Activated CD8-positive, alpha-beta memory T cell treated with anti-CD3 and anti-CD28 coated beads for 48 hours (primary cell): ENCODE measurements at places on chromosomes 2 and 18.

DNA sequence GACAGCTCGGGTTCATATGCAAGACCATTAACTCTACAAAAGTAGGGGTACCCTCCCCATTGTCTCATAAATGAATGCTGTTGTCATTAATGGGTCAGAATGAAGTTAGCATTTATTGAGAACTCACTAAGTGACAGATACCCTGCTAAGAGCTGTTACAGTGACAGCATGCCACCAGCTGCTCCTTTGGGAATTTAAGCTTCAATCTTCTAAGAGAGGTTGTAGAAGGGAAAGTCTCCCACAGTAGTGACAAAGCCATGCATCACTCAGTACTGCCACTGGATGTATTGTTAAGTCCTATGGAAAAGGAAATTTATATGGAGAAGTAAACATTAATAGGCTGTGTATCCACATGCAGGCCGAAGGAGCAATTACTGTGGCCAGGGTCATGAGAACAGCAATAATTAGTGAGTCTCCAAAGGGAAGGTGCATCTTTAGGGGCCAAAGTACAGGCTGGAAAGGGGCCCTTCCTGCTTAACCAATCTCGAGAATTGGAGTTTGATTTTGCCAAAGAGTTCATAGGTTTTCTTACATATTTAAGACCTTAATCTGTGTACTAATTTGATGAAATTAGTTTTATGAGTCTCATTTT lies 64.5 kb upstream of the FAM124B start:
- no peak for DNase-seq

- no peak for DNase-seq
These were observed 82.9 kb downstream of the DAPL1 start for GRCh38 chr2:158878003-158878402.

DNA sequence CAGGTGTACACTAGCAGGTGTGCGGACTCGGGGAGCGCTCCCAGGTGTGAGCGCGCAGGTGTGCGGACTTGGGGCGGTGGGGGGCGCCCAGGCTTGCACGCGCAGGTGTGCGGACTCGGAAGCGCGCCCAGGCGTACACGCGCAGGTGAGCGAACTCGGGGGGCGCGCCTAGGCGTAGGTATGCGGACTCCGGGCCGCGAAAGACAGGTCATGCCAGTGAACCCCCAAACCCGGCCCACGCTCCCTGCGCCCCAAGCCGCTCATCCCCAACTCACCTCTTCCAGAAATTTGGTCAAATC lies 342 bp downstream of the CYB5A start:
- DNase-seq: no peak

DNA sequence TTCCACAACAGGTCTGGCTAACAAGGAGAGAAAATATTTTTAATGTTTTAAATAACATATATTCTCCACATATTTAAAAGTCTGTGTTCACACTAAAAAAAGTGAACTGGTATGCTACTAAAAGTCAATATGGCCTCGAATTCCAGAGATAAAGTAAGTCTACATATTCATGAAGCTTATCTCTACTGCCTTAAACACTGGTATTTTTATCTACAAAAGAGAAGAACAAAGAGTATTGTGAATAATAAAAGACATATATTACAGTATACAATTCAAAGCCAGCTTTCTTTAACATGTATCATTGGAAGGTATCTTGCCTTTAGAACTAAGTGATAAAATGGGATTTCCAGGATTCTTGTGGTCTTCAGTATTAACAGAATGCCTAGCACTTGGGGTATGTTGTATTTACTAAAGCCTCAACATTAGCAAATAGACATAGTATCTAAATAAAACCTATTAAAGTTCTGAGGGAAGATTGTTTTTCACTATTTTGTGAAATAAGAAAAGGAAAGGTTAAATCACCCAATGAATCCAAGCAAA lies 302.8 kb upstream of the CCDC68 start:
- DNase-seq: no peak

DNA sequence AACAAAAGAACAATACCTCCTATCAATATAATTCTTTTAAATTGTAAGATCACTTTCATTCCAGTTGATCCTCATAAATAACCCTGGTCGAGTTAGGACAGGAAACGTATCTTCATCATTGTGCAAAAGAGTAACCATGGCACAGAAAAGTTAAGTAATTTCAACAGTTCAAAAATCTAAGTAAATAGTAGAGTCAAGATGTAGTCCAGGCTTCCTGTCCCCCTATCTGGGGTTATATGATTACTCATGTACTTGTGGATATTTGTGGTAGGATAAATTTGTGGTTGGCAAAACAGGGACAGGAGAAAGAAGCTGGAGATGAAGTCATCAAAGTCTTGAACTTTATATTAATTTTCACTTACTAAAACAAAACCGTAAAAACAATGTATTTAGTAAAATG lies 772.6 kb downstream of the TSN start:
- DNase-seq: no peak

DNA sequence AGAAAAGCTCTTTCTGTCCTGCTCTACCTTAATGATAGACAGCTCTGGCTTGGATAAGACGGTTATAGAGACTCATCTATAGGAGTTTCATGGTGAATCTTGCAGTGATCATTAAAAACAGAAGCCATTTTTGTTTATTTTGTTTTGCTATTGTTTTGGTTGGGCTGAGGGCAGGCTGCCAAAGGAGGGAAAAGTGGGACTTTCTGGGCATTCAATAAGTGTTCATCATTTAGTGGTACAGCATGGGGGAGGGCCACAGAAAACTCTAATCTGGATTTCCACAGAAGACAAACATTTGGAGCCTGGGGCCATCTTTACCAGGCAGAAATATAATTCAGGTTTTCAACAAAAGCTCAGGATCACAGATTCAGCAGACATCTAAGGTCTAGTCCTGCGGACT lies 62.4 kb upstream of the EFEMP1 start:
- no peak for DNase-seq

DNA sequence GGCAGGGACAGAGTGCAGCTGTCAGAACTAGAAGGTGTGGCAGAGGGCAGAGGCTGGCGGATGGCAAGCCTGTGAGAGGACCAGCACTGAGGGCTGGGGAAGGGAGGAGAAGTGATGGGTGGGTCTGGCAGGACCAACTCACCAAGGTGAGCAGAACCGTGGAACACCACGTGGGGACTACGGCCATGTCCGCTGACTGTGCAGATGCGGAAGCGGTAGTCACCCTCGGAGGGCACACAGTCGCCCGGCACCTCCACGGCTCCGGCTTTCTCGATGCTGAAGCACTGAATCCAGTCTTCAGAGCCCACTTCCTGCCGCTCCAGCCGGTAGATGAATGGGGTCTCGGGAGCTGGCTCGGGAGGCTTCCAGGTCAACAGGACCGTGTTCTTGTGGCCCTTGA lies 4.2 kb downstream of the OBSL1 start:
- no peak for DNase-seq

DNA sequence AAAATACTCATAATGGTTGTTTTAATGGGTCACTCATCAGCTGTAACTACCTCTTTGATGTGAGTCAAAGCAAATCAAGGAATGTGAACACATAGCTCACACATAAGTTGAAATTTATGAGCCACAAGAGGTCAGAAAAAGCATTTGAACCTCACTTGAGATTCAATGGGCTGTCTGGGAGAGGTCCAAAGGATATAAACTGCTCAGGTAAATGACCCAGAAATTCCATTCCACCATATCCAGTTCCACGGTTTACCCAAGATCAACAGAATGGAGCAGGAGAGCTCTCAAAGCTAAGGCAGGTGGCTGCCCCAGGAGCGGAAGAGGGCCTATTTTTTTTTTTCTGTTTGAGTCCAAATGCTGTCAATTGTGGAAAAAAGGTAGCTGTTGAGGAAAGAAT lies 464.1 kb downstream of the TNS1 start:
- DNase-seq: no peak

DNA sequence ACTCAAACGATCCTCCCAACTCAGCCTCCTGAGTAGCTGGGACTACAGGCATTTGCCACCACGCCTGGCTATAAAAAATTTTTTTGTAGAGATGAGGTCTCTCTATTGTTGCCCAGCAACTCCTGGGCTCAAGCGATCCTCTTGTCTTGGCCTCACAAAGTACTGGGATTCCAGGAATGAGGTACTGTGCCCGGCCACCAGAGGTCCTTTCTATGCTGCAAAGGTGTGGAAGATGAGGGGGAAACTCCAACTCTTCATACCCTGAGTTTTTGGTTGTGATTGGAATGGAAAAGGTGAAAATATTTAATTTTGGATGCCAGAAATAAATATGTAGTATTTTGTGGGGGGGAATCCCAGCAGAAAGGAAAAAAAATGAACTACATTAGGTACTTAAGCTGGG lies 36.0 kb downstream of the MRPL33 start:
- DNase-seq: no peak

DNA sequence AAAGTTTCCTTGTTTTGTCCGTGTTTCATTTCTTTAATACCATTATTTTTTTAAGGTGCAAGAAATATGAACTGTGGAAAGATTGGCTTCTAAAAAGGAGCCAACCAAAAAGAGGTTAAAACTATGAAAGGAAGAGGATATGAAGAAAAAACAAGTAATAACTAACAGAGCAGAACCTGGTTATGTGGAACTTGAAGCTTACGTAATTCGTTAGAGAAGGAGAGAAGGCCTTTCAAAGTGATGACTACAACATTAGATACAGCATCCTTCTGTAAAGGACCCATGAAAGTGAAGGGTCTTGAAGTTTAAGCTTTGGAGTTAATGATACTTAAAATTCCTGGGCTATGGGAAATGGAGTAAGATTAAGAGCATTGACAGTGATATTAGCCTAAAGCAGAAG lies 84.5 kb downstream of the ANKRD12 start:
- DNase-seq: no peak

- no peak for DNase-seq
These were observed 13.3 kb downstream of the LIMS2 start for GRCh38 chr2:127661949-127662510.

DNA sequence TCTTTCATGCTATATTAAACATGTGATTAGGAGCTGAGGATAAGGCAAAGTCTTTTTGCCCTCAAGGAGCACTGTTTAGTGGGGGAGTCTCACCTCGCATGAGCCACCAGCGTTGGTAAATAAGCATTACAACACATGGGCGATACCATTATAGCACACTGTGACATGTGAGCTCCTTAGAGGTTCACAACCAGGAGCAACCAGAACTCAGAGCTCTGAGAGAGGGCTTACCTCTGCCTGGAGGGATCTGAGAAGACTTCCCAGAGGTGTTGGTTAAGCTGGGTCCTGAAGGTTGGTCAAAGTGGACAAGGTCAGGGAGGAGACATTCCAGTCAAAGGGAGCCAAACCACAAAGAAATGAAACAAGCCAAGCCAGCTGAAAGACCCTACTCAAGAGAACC lies 158.8 kb downstream of the ESCO1 start:
- DNase-seq: no peak

DNA sequence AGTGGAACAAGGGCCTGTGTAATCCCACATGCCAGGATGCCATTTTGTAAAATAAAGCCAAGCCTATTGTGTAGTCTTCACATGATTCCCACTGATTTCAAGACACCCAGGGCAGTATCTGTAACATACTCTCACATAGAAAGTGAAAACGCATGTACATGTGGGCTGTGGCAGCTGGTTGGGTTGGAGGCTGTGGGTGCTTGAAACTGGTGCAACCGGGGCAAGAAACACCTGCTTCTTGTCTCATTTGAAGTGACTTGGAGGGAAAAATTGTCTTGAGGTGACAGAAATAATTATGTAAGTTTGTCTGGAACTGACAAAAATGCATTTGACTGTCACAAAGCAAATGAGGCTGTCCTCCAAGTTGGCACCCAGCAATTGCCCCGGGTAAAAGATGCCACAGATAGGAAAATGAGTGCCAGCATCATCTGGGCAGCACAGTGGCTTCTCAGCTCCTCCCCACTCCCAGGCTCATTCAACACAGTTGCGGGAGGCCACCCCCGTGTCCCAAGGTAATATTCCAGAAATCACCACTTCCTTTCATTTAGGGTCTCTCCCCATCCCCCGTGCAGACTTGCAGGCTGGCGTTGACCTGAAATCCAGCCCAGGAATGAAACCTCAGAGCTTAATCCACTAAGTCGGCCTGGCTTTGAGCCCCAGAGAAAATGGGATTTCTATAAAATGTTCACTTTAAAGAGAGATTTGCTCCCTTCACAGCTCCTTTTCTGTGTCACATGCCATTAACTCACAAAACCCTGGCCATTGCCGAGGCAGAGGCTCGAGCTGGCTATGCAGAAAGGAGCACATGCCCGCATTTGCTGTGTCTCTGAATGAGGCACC lies 293.9 kb upstream of the PARD3B start:
- DNase-seq: no peak

DNA sequence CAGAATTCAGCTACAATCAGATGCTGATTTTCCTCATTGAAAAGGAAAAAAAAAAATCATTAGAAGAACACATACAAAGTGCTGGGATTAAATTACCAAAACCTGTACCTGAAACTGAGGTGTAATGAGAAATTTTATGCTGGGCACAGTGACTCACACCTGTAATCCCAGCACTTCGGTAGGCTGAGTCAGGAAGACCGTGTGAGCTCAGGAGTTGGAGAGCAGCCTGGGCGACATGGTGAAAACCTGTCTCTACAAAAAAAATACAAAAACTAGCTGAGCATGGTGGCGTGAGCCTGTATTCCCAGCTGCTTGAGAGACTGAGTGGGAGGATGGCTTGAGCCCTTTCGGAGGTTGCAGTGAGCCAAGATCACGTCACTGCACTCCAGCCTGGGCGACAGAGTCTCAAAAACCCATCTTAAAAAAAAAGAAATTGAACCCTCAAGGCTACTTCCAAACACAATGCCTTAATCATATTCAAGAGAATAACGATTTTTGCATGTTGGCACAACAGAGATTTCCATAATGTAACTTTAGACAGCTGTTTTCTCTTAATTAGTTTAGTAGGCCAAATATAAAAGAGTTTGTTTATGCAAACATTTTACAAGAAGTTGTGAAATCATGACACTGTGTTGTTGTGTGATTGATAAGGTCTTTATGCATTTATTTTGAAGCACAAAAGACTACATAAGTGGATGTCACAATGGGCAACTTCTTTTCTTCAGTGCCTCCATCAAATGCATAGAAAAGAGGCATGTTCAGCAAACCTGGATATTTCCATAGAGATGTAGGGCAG lies 63.9 kb downstream of the FAM161A start:
- no peak for DNase-seq

GRCh38 chr18:9741793-9742523 lies 33.9 kb downstream of the RAB31 start:
- no peak for DNase-seq

DNA sequence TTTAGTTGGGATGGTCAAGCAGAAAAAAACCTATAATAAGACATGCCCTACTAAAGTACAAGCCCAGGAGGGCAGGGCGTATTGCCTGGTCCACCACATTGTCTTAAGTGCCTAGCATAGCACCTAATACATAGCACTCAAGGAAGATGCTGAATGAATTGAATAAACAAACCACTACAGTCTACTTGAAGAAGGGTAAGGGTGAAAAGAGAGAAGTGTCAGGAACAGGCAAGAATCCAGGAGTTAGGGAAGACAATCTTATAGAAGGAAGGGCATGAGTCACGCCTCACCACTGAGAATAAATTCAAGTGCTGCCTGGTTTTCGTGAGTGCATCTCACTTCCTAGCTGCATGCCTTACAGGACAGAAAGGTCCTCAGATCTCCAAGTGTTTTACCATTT lies 13.9 kb downstream of the SLC19A3 start:
- no peak for DNase-seq
